ENCODE measurements at places on chromosomes 1 and 21.

DNA sequence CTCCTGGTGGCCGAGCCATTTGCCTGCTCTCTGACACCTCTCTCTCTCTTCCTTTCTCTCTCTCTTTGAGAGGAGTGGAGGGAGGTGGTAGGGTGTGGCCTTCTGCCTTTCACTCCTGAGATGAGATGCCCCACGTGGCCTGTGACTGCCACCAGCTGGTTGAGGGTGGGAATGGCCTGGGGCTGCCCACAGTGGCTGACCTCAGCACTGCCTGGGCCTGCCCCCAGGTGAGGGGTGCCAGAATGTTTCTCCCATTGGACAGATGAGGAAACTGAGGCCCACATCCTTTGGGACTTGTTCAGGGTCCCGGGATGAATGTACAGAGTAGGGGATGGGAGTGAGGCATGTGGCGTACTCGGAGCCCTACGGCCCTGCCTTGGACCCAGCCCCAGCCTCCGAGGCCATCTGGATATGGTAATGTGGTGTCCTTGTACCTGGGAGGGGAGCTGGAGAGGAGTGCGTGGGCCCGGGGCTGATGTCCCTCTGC is 12.7 kb upstream of the C1orf167 start:
- no peak for DNase-seq

GRCh38 chr1:15684468-15685291 is 560 bp downstream of the PLEKHM2 start:
- DNase-seq, result no peak

DNA sequence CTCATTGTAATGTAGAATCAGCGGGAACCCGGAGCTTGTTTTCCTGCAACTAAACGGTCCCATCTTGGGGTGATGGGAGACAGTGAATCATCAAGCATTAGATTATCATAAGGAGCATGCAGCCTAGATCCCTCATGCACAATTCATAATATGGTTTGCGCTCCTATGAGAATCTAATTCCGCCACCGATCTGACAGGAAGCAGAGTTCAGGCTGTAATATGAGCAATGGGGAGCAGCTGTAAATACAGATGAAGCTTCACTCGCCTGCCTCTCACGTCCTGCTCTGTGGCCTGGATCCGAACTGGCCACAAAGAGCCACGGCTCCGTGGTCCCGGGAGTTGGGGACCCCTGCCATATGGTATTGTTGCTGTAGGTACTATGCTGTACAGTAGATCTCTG is 1.6 kb downstream of the IFI44 start:
- DNase-seq, result no peak

DNA sequence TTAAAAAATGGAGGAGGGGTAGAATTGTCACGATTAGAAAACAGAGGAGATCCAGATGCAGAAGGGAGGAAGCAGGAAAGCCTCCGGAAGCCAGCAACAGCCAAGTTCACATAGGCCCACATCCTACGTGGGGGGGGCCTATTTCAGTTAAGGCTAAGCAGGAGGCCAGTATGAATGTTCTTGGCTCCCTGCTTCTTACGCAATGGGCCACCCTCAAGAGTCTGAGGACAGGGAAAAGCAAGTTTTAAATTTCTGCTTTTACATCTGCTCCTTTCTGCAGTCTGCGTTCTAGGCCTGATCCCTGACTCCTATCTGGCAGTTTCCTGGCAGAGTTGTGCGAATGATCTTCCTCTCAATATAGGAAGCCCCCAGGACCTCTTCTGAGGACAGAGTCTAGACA is 30.6 kb downstream of the RABIF start:
- DNase-seq, result no peak

- no peak for DNase-seq
Observed at GRCh38 chr1:67850611-67851075, 17.4 kb upstream of the GNG12 start.

GRCh38 chr1:215345766-215346165 is 221.3 kb upstream of the KCTD3 start:
- DNase-seq, result no peak

GRCh38 chr1:161084597-161084988 is 4.8 kb downstream of the NECTIN4 start:
- DNase-seq, result no peak

GRCh38 chr1:159532922-159533321 is 2.9 kb downstream of the OR10J5 start:
- DNase-seq, result no peak

DNA sequence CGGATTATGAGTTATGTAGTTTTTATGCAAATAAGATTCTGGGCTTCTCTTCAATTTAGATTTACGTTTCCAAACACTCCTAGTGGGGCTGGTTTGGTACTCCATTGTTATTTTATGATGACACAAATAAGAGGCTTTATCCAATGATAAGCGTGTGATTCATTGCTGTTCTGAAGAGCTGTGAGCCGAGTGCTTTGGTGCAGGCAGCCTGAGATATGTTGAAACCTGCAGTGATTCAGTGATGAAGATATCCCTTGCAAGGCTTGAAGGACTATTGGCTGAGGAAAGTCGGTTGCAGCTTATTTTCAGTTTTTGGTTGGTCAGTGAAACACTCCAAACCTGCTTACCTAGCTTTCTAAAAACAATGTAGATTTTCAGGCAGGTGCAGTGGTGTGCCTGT is 112.2 kb downstream of the RYR2 start:
- DNase-seq, result no peak

GRCh38 chr1:175599212-175599705 is 144.1 kb downstream of the TNR start:
- no peak for DNase-seq

GRCh38 chr1:21041541-21041940 is 135.2 kb downstream of the EIF4G3 start:
- DNase-seq, result no peak

DNA sequence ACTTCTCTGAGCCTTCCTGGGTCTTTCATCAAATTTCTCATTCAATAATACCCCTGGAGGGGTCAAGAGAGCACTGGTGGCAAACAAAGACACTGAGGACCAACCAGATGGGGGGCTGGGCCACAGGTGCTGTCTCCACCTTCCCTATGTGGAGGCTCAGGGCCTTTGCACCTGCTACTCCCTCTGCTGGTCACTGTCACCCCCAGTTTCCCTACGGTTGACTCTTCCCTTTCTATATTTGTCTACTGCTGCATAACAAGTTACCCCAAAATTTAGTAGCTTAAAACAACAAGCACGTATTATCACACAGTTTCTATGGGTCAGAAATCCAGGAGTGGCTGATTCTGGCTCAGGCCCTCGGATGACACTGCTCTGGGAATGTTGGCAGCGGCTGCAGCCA is 138.8 kb upstream of the RUNX3 start:
- DNase-seq, result no peak

- DNase-seq, result no peak
Observed at GRCh38 chr21:32410916-32411315, 1.6 kb upstream of the EVA1C start.

DNA sequence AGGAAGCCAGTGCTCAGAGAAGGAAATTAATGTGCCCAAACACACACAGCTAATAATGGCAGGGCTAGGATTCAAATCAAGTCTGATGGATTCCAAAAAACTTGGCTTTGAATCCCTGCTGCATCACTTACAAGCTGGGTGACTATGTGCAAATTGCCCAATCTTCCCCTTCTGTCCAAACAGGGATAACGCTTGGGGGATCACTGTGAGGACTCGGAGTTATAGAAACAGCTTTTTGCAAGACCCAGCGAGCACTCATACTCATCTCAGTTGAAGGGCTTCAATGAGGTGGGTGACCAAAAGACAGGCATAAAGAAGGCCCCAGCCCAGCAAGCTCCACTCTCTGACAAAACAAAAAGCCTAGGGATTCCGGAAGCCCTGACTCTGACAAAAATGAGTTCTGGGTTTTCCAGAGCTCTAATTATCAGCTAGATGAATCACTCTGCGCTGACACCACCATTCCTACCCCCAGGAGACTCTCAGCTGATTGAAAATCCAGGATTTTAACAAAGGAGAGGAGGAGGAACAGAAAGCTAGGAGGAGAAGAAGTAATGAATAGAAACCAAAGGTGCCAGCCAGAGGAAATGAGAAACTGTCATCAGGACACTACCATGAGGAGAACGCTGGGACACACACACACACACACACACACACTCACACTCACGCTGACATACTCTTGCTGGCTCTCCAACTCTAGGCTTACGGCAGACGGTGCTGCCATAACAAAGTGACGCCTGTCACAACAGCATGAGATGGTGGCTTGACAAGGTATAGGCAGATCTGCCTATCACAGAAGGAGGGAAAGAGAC is 1.6 kb upstream of the STK40 start:
- DNase-seq, result no peak

GRCh38 chr1:64675718-64676345 is 69.0 kb upstream of the RAVER2 start:
- no peak for DNase-seq

- DNase-seq, result no peak
Observed at GRCh38 chr1:3019007-3019515, 2.2 kb upstream of the ACTRT2 start.

DNA sequence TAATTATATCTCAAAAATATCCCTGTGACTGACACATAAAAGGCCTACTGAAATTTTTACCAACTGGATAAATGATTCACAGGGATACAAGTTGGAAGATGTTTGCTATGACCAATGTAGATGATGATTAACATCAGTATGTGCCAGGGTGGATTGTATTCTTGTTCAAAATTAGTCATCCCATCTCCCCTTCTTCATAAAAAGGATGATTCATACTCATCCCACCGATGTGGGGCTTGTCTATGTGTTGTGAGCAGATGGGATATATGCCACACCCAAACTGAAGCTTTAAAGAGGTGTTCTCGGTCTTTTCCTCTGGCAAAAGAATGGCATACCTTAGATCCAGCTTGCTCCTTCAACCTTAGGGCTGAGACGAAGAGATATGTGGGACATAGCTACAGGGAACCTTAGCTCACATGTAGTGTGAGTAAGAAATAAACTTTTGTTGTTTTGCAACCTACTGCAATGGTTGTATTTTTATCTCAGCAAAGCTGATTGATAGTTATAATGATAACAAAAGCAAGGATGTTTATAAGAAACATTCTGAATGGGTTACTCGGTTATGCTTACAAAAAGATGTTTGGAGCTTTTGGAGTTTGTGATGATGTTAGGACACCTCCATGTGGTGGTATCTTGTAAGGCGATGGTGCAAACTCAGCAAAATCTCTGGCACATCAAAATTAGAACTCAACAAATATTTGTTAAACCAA is 29.4 kb downstream of the SPATA17 start:
- no peak for DNase-seq

GRCh38 chr1:181504399-181504842 is 21.1 kb downstream of the CACNA1E start:
- peak; percentile 47 for DNase-seq

GRCh38 chr1:18926315-18927081 is 24.1 kb upstream of the ALDH4A1 start:
- no peak for DNase-seq

DNA sequence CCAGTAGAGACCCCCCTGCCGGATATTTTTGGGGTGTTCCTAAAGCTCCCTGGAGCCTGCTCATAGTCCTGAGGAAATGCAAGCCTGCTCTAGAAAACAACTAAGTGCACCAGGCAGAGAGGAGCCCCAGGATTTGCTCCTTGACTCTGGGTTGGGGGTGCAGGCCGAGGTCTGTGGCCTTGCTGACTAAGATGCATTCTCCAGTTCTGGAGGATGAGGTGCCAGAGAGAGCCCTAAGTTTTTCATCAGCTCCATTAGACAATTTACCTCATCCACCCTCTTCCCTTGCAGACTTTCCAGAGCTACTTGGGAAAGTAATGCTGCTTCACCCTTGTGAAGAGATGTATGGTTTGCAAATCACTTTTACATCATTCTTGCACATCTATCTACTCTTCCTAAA is 9.1 kb downstream of the TUFT1 start:
- DNase-seq, result no peak

DNA sequence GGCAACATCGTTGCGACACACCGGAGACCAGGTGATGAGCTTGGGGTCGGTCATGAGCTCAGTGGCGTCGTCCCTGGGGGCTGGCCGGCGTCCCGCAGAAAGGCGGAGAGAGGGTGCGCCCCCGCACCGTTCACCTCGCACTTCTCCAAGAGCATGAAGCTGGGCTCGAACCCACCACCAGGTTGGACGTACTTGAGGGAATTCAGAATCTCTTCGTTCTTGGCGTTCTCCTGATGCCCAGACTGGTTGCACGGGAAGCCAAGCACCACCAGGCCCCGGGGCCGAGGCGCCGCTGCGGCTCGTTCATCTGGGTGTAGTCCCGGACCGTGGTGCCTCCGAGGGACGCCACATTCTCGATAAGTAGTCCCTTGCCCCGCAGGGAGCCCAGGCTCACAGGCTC is 176.6 kb upstream of the ADAMTS5 start:
- no peak for DNase-seq

DNA sequence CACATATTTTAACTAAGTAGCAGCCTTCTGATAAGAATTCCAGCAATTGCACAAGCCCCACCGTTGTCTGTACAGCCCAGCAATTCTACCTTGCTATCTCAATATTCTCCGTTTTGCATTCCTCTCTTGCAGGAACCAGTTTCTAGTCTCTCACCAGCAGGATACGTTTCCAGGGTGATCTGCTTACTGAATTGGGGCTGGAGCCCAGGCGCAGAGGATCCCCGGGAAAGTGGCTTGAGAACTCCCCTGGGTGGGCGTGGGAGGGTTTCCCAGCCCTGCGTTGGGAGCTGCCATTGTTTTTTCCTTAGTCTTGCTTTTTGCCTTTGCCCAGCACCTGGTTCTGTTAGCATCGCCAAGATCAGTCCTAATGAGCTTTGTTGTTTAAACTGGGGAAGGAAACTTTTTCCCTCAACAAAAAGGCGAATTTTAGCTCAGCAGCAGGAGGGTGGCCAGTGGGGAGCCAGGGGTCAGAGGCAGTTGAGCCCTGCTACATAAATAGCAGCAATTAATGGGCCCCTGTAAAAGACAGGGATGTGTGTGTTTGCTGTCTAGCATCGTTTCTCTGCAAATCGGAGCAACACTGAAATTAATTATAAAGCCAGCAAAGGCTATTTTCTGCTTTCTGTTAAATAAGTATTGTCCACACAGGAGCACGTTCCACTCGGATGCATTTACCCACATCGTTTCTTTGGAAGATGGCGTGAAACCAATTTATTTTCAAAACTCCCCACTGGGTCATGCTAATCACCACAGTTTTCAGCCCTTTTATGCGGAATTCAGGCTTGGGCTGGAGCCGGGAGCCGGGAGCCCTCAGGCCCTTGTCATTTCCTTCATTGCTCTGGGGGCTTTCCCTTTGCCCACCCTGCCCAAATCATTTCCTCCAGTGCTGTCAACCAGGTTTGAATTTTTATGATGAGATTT is 36.6 kb downstream of the HUNK start:
- DNase-seq, result no peak
